Activated CD4-positive, alpha-beta T cell treated with anti-CD3 and anti-CD28 coated beads, Interleukin-2, amount 50 U/mL, for 48 hours (primary cell): ENCODE measurements at places on chromosomes 5 and 9.

DNA sequence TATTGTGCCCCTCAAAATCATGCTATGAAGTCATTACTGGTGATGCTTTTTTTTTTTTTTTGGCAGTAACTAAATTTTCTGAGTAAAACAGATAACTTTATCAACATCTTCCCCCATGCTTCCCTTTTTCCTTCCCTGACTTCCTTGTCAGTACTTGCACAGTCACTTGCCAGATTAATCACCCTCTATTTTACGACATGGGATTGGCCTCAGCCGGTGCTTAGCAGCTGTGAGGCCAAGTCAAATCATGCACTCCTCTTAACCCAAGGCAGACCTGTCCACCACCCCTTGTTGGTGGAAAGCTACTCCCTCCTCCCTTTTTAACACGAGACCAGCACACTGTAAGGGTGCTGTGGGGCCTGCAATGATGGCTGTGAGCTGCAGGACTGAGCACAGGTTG lies 118.0 kb upstream of the OTULINL start:
- DNase-seq: no peak

DNA sequence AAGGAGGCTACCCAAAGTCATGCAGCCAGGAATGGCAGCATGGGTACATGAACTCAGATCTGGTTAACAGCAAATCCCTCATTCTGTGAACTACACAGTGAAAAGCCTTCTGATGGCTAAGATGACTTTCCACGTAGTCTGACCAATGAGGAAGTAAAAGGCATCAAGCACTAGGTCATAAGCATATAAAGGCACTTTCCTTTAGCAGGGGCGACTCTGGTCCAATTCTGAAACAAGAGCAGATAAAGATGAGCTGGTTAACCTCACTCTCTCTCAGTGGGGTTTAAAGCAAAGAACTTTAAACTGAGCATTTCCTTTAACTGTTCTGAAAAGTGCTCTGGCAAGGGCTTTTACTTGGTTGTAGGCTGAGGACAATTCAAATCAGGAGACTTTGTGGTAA lies 21.1 kb downstream of the PSMB7 start:
- no peak for DNase-seq

DNA sequence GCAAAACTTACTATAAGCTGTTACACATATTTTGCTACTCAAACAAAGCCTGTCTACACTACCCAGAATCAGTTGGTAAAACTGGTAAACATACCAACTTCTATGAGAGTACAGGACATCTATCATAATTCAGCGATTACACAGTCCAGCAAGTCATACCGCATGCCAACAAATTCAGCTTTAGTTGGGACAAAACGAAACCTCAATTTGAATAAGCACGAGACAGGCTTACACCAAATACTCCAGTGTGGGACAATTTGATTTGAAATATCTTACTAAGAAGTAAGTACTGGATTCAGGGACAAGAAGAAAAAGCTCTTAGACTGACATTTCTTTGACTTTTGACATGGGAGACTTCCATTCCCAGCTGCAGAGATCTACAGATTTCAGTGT lies 2.0 kb downstream of the NRG2 start:
- no peak for DNase-seq

GRCh38 chr5:7753181-7753580 lies 97.8 kb downstream of the CFAP90 start:
- no peak for DNase-seq
